ENCODE measurements at places on chromosomes 1 and 21.
A peak's percentile ranks its signal among the peaks of the same experiment; 100 is the strongest.

DNA sequence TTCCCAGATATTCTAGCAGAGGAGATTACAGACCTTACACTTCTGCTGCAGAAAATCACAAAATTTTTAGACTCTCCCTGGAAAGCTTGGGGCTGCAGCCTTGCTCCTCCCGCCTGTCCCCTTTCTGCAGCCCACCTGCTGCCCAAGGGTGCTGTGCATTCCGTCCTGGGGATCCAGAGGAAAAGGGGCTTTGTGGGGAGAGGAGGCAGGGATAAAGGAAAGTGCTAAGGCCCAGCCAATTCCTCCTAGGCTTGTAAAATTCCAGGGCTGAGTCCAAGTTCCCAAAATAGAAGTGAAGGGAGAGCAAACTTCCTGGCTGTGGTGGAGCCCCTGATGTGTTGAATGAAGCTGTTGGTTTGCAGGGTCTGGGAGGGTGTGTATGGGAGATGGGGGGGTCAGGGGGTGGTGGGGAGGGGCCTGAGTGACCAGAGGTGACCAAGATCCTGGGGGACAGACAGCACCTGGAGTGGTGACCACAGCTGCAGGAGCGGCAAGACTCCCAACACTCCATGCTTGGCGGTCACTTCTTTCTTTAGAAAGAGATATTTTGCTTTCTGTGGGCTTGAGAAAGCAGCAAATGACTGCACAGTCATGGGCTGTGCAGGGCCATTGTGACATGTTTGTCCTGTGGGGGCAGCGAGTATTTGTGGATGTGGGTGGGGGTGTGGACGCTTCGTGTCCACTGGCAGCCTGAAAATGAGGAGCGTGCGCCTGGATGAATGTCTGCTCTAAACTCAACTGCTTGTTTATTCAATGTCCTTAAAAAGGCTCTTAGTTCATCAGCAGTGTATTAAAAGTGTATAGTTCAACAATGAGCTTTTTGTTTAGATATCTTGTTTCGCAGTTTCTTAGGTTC lies 68.4 kb downstream of the TLR5 start:
- no peak for DNase-seq

GRCh38 chr21:18705971-18706370 lies 302.4 kb upstream of the TMPRSS15 start:
- DNase-seq, result no peak

GRCh38 chr1:61076728-61077675 lies 5.4 kb upstream of the NFIA start:
- DNase-seq, result peak; percentile 88

GRCh38 chr1:167861664-167862381 lies 52.1 kb downstream of the ADCY10 start:
- DNase-seq, result no peak

DNA sequence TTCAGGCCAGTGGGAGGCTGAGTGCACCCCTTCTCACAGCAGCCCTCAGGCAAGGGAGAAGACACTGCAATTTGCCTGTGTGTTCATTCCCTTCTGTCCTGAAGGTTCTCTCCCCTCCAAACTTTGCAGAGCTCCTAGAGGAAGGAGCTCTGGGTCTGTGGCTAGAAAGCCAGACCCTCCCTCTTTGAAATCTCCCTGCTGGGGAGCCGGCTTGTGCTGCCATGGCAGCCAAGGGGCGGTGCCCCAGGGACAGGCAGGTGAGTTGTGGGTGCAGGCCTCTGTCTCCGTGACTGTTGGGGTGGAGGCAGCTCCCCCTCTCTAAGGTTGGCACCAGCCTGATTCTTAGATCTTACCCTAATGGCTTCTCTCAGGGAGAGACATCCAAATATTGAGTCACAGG lies 53.0 kb downstream of the OLFML2B start:
- no peak for DNase-seq

DNA sequence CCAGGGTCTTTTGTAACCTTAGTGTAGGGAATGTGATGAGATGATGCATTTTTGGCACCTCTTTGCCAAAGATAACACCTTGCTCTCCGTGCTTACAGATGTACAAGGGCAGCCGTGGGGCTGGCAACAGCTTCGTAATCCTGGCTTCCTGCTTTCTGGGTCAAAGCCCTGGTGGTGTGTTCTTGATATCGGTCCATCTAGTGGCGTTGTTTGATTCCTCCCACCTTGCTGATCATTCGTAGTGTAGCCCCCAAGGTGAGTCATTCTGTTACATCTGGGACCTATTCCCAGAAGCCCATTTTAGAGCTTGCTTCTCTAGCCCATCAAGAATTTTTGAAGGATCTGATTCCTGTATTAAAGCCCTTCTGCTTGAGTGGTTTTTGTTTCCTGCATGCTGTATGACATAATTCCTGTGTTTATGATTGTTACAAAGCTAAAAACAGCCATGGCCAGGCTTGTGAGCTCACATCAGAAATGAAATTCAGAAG lies 7.0 kb upstream of the CCT8 start:
- no peak for DNase-seq

DNA sequence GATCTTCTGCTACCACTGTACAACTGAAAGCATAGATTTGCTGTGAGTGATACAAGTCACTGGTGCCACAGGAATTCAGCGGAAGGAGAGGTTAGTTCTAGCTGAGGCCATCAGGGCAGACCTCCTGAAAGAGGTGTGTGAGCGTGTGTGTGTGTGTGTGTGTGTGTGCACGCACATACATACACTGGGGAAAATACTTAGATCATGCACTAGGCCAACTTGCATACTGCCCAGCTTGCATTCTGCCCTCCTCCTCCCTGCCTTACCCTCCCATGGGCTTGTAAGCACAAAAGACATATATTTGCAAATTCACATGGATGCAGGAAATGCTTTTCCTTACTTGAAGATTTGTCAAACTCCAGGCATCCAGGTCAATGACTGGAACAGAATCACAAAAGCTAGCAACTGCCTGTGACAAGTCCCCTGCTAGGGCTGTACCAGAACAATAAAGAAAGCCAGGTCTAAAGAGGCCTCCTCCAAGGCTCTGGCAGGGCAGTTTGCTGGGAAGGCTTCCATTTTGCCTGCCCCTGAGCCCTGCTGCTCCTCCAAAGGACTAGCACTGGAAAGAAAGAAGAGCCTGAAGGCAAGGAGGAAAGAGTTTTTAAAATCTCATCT lies 23.2 kb downstream of the PLEKHA6 start:
- DNase-seq, result no peak

GRCh38 chr1:12811409-12811784 lies 19.8 kb downstream of the PRAMEF11 start:
- DNase-seq, result no peak

DNA sequence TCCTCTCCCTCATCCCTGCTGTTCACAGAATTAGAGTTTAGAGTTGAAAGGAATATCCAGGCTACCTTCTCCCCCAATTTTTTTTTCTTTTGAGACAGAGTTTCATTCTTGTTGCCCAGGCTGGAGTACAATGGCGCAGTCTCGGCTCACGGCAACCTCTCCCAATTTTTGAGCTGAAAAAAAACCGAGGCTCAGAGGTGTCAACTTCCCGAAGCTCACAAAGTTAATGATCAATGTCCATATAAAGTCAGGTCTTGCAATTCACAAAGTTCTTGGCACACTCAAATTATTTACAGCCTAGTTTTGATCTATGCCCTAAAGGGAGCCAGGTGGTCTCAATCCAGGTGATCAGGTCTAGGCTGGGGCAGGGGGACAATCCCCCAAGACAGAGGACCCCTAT lies 797 bp upstream of the LEFTY1 start:
- no peak for DNase-seq

DNA sequence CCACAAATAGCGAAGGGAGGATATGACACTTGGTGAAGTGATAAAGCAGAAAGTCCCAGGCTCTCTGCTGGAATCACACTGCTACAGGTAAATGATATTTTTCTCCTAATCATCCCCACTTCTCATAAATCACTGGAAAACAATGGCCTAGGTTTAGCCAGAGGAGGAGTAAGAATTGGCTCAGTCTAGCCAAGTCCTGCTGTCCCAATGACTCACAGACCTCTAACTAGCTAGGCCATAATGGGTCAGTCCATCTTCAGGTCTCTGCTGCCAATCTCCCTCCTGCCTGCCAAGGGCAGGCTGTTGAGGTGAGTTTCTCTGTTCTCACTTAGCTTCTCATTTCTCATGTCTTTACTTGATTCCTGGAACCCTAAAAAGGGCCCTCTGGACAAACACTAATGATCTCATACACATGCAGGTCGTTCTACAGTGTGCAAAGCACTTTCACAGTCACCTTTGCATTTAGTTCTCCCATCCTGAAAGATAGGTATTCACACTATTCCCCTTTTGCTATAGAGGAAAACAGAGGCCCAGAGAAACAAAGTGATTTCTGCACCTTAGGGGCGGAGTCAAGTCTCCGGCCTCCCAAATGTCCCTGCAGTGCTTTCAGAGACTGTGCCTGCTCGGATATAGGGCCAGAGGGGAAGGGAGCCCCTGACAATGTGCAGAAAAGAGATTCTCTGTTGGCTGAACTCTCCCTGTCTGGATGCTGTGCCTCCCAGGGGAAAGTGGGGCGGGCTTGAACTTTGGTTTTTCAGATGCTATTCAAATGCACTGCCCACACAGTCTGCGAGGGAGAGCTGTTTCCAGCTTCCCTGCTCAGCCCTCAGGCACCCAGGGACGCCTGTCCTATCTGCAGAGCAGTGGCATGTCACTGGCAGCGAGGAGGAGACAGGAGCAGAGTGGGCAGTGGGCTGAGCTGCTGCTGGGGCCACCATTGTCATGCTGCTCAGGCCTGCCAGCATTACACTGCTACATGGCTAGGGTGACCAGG lies 3.9 kb upstream of the CDK18 start:
- no peak for DNase-seq

DNA sequence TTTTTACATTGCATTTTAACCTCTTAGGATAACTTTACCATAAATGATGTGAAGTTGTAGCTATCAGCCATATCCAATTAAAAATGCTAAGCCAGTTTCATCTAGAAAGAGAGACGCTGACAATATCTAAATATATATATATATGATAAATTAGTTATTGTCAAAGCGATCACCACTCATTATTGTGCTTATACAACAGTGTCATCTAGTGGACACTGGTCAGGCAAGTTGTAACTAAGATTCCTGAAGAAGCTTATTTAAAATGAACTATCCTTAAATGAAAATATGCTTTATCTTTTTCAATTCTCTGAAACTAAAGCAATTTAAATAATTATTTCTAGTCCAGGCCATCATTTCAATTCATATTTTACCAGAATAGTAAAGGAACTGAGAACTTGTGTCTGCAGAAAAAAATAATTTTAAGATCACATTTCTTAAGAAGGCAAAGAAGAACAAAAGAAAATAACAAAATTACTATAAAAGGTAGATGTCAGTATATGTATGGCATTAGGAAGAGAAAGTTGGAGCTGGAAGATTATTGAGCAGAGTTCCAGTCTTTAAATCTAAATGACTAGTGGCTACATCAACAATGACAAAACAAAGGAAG lies 193.3 kb upstream of the SNX7 start:
- peak; percentile 68 for DNase-seq

- no peak for DNase-seq
These were observed 455.2 kb upstream of the RUNX1 start for GRCh38 chr21:35504277-35504676.

DNA sequence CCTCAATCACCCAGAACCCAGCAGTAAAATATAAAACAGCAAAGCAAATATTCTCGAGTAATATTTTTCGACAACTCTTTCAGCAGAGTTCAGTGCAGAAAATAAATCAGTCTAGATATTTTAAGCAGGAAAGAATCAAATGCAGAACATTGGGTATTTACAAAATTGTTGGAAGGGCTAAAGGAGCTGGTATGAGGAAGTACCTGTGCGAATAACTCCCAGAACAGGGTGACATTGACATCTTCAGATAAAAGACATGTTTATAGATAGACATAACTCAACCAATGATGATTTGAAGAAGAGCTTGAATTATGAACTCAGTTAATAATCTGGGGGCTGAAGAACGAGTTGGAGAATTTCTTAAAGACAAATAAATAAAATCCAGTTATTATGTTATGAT lies 6.4 kb downstream of the AXDND1 start:
- no peak for DNase-seq

DNA sequence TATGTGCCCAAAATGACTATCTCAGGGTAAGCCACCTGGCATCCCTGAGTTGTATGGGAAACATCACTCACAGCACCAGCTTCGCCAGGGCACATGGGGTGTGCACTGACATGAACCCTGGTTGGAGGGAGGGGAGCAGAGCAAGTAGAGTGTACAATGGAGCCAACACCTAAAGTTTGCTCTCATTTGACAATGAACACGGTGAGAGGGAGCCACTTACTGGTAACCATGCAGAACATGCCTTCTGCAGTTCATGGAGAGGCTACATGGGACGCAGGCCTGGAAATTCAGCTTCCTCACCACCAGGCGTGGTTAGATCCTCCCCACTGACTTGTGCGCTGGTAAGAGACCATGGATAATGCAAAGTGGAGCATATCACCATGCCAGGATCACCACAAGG lies 10.0 kb upstream of the CPLANE2 start:
- no peak for DNase-seq

DNA sequence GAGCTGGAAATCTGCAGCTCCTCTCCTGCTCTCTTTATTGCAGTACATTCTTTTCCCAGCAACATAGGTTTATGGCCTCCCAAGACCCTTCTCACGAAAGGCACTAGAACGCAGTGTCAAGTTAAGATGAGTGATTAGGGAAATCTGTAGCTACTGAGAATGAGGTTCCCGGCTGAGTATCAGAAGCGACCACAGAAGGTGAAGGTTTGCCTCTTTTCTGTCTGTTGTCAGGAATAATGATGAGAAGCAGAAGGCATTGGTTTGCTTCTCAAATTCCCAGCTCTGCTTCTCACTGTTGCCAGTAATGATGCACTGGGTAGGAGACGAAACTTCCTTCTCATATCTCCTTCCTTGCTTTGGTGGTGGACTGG lies 128.4 kb downstream of the NTMT2 start:
- no peak for DNase-seq

DNA sequence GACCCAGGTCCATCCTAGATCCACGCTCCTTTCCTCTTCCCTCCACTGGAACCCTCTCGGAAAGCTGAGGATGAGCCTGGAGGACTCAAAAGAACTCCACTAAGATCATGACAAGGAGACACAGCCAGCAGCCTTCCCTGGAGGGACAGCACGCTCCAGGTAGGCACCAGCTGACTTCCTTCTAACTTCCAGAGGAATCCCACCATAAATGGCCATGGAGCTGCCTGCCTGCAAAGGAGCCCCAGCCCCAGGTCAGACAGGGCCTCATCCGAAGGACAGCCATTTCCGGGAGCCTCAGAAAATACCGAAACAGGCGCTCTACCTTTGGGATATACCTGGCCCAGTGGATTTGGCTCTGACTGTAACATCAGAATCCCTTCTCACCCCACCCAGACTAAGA lies 4.1 kb downstream of the SH3BP5L start:
- no peak for DNase-seq

- peak; percentile 87 for DNase-seq
These were observed 14.4 kb upstream of the CAMTA1 start for GRCh38 chr1:6770751-6771440.

- no peak for DNase-seq
These were observed 55.0 kb upstream of the MACF1 start for GRCh38 chr1:39149509-39149908.

- DNase-seq, result no peak
These were observed 66.8 kb downstream of the NIBAN1 start for GRCh38 chr1:184907500-184907899.

GRCh38 chr1:39808784-39809517 lies 20.3 kb upstream of the BMP8B start:
- no peak for DNase-seq

- no peak for DNase-seq
These were observed 301.0 kb downstream of the RWDD3 start for GRCh38 chr1:95534985-95535384.
